ENCODE measurements at places on chromosomes 4 and X.
A peak's percentile ranks its signal among the peaks of the same experiment; 100 is the strongest.

GRCh38 chr4:60619531-60620305, 580.4 kb upstream of the ADGRL3 start:
- ATAC-seq = no peak

GRCh38 chr4:39908284-39908683, 69.4 kb downstream of the PDS5A start:
- ATAC-seq = no peak

DNA sequence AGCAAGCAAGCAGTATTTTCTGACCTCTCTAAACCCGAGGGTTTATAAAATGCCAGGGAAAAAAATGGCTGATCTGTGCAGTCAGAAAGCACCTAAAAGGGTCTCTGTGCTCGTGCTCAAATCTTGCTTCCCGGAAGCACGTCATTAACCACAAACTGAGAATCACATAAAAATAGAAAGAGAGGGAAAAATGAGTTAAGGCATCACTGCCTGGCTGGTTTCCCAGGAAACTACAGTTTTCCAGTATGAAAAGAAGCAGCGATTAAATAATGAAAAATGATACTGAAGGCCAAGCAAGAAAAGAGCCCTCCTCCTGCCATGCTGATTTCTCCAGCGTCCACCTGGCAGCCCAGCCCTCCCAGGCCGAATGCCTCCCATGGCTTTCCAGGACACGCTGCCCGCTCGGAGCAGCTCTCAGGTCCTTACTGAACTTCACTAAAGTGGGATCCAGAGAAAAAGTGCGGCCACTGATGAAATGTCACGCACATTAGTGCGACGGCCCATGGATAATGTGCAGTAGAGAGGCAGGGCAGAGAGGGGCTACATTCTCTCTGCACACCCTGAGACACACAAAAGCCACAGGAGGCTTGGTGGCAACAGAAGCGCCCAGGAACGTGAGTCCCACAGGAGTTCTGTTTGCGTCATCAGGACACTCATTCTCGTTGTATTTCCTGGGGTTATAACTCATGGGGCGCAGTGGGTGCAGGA, 80.4 kb downstream of the WFS1 start:
- ATAC-seq = no peak

DNA sequence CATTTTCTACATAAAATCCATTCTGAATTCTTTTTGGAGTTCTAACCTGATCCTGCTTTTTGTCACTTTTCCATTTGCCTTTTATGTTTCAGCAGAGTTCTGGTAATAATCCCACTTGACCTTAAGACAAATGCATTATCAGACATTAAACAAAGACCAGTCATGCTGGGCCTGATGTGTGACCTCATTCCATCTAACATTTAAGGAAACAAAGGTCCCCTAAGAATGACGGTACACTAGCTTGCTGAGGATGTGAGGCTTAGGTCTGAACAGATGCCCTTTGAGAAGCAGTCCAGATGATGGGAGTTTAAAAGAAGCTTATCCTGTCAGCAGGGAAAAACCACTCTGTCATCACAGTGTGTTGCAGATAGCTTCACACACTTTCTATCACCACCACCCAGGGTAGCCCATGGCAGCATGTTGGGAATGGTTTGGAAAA, 38.1 kb upstream of the PDE5A start:
- ATAC-seq = no peak

DNA sequence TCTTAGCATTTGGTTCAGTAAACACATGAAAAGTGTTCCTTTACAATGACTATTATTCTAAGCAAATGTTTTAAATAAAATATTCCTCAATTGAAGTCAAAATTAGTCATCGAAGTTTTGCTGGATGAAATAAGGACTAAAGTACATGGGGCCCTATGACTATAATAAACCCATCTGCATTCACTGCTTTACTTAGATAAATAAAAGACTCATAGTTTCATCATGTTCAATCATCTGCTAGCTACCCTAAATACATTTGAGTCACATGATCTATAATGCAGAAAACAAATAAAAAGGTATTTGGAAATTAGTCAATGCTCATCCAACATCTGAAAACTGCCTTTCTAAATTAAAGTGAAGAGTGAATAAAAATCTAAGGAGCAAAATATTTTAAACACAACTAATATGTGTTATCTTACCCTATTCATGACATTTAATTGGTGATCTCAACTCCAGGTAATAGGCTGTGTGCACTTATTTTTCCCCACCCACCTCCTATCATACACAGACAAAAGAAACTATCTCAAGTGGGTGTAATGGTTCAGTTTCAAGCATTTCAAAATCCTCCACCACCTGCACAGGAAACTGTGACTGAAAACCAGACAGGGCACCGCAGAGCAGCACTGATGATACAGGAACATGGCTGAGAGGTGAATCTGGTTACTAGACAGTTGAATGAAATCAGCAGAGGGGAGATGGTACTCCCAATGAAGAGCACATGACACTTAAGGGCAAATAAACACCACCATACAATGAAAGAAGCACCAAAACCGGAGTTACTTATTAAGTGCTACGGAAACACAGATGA, 78.6 kb downstream of the CAMK2D start:
- ATAC-seq = peak; percentile 83

DNA sequence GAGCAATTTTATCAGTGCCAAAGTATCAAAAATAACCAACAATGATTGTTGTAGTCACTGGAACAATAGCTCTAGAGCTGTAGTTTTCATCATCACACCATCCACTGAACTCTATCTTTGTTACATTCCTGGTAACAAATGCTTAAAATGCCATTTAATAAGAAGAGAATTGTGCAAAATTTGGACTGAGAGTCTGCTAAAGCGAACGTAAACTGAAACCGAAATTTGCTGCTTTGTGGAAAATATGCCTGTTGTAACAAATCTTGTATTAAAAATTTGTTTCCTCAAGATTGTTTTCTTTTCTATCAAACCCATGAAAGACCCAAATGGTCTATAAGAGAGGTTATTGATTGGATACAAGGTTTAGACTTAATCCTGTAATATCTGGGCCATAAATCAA, 109.3 kb upstream of the TECRL start:
- ATAC-seq = no peak

DNA sequence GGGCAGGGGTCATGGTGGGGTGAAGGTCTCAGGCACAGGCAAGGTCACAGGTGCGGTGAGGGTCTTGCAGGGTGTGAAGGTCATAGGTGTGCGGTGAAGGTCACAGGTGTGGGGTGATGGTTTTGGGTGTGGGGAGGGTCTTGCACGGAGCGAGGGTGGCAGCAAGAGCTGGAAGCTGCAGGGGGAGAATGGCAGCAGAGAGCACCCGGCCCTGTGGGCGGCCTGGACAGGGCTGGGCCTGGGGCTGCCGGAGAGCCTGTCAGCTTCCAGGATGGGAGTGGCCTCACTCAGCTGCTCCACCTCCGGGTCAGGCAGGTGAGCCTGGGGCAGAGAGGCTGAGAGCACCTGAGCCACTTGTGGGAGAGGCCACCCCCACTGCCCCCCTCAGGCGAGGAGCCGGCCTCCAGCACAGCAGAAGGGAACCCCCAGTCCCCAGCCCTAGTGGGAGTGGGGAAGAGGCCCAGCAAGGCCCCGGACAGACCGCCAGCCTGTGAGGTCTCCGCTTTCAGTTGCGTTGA, 1.5 kb downstream of the MSANTD1 start:
- ATAC-seq = no peak

GRCh38 chr4:6052679-6053078, 34.4 kb upstream of the C4orf50 start:
- ATAC-seq = no peak

- no peak for ATAC-seq
These were observed 142.4 kb upstream of the FGF13 start for GRCh38 chrX:138853936-138854335.

GRCh38 chr4:173835903-173836302, 305.9 kb upstream of the HAND2 start:
- ATAC-seq = no peak

DNA sequence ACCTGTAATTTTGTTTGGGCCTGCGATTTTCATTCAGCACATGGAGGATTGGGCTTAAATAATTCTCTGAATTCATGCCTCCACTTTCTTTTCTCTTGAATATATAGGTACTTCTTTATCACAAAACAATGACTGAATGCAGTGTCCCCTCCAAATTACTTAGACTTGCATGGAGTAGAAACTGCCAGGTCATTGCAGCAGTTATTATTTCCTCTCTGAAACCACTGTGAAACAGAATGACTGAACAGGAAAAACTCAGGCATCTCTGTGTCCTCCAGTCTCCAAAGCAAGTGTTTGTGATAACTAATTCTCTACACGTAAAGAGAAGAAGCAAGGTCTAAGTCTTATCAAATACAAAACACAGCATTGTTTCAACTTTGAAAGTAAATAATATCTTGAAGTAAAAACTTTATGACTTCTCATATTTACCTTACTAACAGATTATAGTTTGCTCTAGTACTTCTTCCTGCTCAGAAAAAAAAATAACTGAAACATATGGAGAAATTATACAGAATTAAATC, 144.5 kb upstream of the DIAPH2 start:
- no peak for ATAC-seq

DNA sequence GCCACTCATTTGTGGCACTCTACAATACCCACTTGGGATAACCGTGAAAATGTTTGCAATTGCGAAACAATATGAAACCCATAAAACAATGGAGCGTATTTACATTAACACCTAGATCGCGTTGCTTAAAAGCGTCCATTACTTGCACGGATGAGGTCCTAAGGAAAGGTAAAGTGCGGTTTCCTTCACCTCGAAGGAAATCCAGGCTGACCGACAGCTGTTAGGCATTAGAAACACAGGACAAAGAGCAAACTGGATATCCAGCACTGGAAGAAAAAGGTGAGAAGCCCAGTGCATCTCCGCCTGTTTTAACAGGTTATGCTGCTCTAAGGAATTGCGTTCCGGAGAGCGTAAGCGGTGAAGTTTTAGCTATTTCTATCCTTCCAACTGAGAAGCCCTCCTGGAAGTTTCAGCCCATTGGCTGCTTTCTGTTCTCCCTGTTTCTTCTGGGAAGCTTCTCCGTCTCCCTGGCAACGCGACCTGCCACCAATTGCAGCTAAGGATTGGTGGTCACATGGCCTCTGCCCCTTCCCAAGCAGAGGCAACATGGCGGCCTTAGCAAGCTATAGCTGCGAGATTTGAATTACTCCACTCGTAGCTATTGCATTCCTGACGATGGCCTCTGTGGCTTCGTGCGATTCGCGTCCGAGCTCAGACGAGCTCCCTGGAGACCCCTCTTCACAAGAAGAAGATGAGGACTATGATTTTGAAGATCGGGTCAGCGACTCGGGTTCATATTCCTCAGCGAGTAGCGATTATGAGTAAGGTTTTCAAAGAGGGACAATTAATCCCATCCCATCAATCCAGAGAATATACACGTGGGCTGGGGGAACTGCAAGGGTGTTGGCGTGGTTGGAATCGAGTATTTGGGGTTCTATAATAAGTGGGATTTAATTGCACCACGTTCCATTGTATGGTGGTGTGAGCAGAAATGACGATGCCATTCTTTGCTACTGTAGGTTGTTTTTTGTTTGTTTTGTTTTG, at the start of gene INTU:
Gene INTU, plus strand, starts transcription at position 538 of the 984 bp plus-strand sequence. Its CDS starts 78 bp downstream, at position 616.
- peak; percentile 80 for ATAC-seq

DNA sequence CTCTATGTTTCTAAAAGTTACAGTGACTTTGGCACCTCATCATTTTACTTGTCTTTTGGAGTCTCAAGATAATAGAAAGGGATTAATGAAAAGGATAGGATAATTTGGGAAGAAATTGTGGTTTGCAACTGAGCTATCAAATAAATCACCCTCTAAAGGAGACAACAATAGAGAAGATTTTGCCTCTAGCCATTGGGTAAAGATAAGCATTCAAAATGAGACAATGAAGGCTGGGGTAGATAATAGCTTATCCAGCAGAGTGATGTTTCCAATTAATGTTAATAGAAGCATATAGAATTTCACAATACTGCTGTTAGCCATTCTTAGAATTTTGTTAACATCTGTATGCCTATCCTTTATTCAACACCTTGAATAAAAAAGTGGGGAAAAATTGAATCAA, 1177.6 kb downstream of the ADGRL3 start:
- no peak for ATAC-seq

DNA sequence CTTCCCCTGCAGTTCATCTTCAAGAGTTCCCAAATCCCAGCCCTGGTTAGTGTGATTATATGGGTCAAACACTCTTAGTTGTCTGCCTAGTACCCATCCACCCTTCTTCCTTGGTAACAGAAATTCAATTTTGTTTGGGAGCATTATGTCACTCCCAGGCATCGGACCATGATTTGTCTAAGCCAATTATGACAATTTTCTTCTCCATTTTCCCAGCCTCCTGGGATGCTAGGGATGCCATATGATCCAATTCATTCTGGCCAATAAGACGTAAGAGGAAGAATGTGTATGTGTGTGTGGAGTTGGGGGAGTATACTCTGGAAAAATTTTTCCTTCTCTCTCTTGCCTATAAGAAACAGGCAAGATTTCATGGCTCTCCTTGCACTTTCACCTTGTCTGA, 465.9 kb downstream of the MID1IP1 start:
- ATAC-seq = no peak

- ATAC-seq = no peak
These were observed 14.7 kb upstream of the PITX2 start for GRCh38 chr4:110637408-110638088.

GRCh38 chr4:188905248-188905647, 766.0 kb downstream of the TRIML1 start:
- no peak for ATAC-seq

DNA sequence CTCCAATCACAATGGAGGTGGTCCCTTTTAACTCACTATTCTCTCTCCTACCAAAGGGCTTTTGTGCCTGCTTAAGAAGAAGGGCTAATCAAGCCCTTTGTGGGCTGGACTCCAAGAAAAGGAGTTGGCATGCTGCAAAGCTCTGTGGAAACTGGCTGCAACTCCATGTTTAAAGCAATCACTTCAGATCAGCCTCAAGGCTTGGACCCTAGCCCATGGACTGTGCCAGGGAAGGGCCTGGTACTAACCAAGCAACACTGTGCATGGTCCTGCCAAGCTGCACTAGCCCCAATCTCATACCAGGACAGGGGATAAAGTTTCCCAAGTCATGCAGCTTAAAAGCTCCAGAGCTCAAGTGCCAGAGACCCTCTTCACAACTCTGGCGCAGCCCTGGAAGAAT, 86.7 kb downstream of the ATP8A1 start:
- no peak for ATAC-seq

DNA sequence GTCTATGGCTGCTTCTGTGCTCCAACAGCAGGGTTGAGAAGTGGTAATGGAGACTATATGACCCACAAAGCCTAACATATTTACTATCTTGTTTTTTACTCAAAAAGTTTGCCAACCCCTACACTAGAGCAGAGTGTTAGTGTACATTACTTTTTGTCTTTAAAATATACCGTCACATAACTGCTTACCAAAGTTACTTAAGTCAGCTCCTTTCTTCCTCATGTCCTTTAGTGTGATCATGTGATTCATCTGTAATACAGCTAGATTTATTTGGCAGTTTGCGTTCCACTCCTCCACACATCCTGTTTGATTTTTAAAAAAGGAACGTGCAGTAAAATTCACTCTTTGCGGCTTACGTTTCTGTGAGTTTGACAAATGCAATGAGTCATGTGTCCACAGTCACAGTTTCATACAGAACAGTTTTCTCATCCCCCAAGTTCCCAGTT, 162.4 kb upstream of the GPRIN3 start:
- ATAC-seq = peak; percentile 96

DNA sequence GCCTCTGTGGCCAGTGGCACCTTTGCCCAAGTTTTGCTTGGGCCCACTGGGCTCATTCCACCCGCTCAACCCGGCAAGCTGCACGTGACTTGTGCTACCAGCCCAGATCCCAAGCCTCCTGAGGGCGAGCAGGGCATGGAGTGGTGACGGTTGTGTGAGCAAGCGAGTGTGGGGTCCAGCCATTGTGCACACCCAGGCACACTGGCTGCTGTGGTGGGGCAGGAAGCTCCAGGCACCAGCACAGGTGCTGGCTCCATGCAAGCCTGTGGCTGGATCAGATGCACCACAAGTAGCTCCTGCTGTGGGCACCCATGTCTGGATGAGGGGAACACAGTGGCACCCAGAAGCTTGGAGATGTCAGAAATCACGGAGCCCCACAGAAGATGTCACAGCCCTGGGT, 557.0 kb upstream of the GNPDA2 start:
- no peak for ATAC-seq
